HL-60 (cell line): ENCODE measurements at places on chromosomes 7 and 10.

GRCh38 chr7:102285540-102286236 lies 980 bp upstream of the SH2B2 start:
- peak; percentile 23 for DNase-seq

GRCh38 chr10:25978771-25979170 lies 44.7 kb downstream of the MYO3A start:
- DNase-seq = no peak

DNA sequence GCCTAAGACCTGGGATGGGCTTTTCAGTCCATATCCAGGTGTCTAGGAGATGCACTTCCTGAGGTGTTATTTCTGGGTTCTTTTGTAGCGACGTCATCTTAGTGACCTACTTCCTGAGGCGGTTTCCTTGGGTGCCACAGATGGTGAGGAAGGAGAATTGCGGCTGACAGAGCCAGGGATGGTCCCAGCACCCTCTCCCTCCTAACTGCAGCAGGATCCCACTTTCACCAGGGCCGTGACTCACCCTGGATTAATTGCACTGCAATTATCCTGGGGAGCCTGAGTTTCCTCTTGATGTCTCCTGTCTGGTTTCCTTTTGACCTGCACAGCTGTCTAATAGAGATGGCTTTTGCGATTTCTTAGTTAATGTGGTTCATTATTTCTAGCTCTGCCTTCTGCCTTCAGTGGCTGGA lies 271.7 kb downstream of the TCF7L2 start:
- DNase-seq = no peak

- DNase-seq = no peak
Observed at GRCh38 chr10:128571745-128572144, 445.5 kb upstream of the MKI67 start.

GRCh38 chr7:112086496-112087254 lies 119.5 kb downstream of the DOCK4 start:
- no peak for DNase-seq

GRCh38 chr10:12194752-12195271 lies 879 bp downstream of the NUDT5 start:
- no peak for DNase-seq

GRCh38 chr10:133282846-133283390 lies 6.2 kb upstream of the ADAM8 start:
- DNase-seq = no peak

DNA sequence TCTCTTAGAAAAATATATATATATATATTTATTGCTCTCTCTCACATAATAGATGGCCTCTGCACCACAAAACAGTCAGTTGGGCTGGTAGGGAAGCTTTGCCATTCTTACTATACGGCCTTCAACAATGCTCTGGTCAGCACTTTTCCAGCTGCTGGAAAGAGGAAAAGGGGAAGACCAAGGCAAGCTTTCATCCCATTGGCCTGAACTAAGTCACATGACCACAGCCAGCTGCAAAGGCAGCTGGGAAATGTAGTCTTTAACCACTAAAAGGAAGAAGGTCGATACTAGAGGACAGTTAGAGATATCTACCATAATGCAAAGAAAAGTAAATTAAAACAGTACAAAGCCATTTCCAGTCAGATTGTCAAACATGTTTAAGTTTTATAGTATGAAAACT lies 58.4 kb upstream of the MACROH2A2 start:
- DNase-seq = peak; percentile 51

- no peak for DNase-seq
Observed at GRCh38 chr10:3954615-3955014, 169.6 kb upstream of the KLF6 start.

- DNase-seq = no peak
Observed at GRCh38 chr10:86965986-86966654, 2.2 kb upstream of the ADIRF start.

GRCh38 chr10:51879238-51879637 lies 179.8 kb upstream of the CSTF2T start:
- no peak for DNase-seq
